ENCODE measurements at places on chromosomes 12 and 14.

- no peak for DNase-seq
Observed at GRCh38 chr14:34640826-34641225, 10.9 kb upstream of the SNX6 start.

DNA sequence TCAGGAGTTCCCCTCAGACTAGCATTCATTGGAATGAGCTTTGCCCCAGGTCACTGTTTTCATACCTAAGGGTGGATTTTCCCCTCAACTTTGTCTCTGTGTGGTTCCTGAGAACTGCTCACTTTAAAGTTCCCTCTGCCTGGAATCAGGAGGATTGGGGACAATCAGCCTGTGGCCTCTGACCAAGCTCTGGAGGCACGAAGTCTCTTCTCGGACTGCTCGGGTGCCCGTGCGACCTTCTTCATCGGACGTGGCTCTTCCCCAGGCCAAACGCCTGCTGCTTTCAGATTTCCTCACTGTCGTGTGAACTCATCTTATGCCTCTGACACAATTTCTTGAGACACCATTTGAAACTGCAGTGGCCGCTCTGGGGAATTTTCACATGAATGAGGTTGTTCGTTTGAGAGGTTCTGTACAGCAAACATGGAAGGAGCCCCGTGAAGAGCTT, 153.7 kb upstream of the PZP start:
- DNase-seq = no peak

DNA sequence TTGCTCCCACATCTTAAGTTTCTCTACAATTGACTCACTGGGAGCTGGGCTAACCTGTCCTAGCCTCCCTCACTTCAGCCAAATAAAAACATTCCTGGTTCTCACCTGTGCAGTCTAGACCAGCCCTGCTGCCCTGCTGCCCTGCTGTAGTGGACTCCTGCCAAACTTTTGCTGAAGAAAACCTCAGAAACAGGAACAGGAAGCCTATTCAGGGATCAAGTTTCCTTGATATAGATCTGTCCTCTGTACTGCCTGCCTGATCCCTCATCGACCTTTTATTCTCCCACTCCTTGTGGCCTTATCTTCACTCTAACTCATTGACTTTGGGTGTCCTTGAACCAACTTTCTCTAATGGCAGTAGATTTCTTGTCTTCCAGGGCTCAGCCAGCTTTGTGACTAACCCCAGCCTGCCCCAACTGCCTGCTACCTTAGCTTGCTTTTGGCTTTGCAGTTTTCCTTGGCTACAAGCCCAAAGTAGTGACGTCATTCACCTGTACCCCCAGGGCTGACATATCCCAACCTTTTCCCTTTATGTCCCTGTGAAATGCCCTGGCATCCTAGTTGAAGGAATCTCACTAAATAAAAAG, 234.8 kb downstream of the DUSP6 start:
- no peak for DNase-seq

DNA sequence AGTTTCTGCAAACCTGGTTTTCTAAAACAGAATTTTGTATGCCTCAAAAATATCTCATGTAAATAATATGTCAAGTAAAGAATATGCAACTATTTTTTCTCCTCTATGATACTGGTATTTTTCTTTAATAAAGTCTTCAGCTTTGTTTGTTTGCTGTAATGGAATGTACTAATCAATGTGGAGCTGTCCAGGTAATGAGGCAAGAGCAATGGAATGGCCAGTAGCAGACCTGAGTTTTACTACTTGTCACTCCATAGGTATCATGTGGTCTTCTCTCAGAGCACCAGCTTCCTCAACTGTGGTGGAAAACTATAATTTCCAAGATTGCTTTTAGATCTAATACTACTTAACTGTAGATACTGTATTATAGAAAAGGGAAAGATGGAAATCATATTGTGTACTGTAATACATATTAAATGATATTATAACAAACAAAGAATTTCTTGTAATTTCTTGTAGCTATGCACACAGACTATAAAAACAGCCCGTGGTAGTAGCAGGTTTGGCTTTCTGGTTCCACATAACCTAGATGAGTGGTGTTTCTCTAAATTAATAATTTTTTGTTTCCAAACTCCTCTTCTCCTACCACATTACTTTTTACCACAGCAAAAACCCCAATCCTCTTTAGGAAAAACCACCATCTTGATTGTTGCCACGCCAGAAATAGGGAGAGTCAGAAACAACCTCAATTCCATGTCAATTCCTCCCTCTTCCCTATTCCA, 70.6 kb downstream of the KIF21A start:
- no peak for DNase-seq

DNA sequence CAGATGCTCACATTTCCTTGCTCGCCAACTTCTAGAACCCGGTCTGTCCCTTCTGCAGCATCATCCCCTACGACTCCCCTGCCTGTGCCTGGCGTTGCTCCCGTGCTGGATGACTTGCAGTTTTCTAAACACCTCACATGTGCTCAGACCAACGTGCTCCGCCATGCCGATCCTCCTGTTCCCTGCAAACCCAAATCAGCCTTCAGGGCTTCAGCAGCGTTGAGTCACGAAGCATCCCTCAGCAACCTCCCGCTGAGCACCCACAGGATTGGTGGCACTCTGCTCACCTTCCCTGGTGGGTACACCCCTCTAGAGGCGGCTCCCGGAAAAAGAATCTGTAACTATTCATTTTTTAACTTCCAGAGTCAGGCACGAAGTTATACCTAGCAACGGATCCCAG, 2.8 kb upstream of the PIWIL1 start:
- no peak for DNase-seq

- no peak for DNase-seq
Observed at GRCh38 chr12:104416136-104416535, 40.6 kb upstream of the CHST11 start.

DNA sequence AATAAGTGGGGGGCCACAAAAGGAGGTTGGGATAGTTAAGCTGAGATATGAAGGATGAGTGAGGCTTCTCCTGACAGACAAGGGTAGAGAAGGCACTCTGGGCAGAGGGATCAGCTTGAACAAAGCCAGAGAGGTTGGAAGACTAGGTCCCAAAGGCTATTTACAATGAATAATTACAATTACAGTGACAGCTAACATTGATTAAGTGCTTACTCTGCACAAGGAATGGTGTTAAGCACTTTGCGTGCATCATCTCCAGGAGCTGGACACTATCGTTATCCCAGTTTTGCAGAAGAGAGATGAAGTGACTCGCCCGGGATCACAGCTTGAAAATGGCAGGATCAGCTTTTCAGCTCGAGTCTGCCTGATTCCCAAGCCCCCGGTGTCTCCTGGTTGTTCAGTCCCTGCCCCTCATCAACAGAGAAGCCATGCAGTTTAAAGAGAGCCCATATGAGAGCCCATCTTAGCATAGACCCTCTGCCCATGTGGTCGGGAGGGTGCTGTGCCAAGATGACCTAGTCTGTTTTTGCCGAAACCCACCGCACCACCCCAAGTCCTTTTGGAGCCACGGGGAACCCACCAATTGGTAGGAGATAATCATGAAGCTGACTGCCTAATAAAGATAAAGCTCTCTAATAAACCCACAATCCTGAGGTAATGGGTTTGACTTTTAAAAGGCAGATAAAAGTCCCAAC, 89.9 kb upstream of the HSPB8 start:
- DNase-seq = no peak

GRCh38 chr12:107459641-107460040, 226.0 kb upstream of the PWP1 start:
- no peak for DNase-seq

- DNase-seq = no peak
Observed at GRCh38 chr12:130117233-130117632, 45.0 kb upstream of the FZD10 start.

- DNase-seq = peak; percentile 2
Observed at GRCh38 chr14:60848066-60848465, 113.5 kb downstream of the MNAT1 start.

DNA sequence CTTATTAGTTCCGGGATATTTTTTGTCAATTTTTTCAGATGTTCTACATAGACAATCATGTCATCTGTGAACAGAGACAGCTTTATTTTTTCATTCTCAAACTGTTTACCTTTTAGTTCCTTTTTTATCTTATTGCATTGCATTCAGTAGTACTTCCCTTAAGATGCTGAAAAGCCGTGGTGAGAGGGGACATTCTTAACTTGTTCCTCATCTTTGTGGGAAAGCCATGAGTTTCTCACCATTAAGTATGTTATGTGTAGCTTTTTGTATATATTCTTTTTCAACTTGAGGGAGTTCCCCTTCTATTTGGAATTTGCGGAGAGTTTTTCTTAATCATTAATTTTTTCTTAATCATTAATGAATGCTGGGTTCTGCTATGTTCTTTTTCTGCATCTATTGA, 1727.1 kb upstream of the SEL1L start:
- DNase-seq = peak; percentile 16

DNA sequence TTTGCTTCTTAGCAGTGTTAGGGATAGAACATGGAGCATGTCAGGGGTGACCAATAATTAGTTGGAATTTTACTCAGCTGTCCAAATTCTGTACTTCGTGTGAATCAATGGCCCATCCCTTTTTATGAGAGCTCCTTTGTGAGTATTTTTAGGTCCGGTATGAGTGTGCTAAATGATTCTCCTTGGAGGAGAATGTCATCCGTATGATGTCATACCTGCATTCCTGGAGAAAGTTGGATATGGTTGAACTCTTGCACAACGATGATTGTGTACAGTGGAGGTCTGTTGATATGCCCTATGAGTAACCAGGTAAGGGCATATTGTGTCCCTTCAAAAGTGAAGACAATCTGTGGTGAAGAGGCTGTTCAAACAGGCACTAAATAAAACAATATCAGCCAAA, 400.8 kb downstream of the GXYLT1 start:
- peak; percentile 19 for DNase-seq
